ENCODE measurements at places on chromosomes 5 and 9. TPM values are rescaled to one million over a fixed set of nuclear protein-coding genes. Genes with fewer than 3 reads are reported as not detected.
A peak's percentile ranks its signal among the peaks of the same experiment; 100 is the strongest.

GRCh38 chr5:143231416-143231815 is 172.1 kb downstream of the NR3C1 start:
- no peak for DNase-seq
- H3K27ac ChIP-seq, result no peak overlapping the region
- peaks cover 16% of the 10 kb centered on the region for H3K4me1 ChIP-seq
- H3K4me3 ChIP-seq, result no peak overlapping the region

- H3K4me3 ChIP-seq, result no peak overlapping the region
- H3K36me3 ChIP-seq, result no peaks in the 10 kb centered on the region
- H3K4me1 ChIP-seq, result peaks cover 6% of the 10 kb centered on the region
- H3K27ac ChIP-seq, result peak overlapping the region; percentile 38
- peak; percentile 44 for DNase-seq
These were observed 9.4 kb upstream of the SLC6A7 start for GRCh38 chr5:150180241-150181026.

Gene CHSY3
- total RNA-seq, result 6.5 TPM

Gene TMEM252
- total RNA-seq, result not detected

- no peak overlapping the region for H3K27ac ChIP-seq
- H3K36me3 ChIP-seq, result no peaks in the 10 kb centered on the region
- no peak overlapping the region for H3K4me3 ChIP-seq
- H3K27me3 ChIP-seq, result no peaks in the 10 kb centered on the region
- H3K4me1 ChIP-seq, result no peaks in the 10 kb centered on the region
- DNase-seq, result no peak
These were observed 261.8 kb downstream of the MCTP1 start for GRCh38 chr5:95022967-95023695.

DNA sequence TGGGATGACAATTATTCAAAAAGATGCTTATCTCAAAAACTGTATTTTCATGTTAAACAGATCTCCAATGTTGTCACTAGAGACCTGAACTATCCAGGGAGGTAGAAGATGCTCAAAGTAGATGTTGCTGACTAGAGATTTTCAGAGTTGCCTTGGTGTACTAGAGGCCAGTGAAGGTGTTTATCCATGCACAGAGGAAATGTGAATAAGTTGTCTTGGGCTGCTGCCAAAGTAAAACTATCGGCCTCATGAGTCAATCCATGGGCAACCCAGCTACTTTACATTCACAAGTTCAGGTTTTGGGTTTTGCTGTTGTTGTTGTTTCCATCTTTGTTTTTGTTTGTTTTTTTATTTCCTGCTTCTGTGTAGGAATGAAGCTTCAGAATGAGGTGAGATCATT is 141.1 kb upstream of the RANBP3L start:
- H3K27me3 ChIP-seq, result no peaks in the 10 kb centered on the region
- H3K4me1 ChIP-seq, result peaks cover 21% of the 10 kb centered on the region
- H3K4me3 ChIP-seq, result no peak overlapping the region
- H3K36me3 ChIP-seq, result no peaks in the 10 kb centered on the region

DNA sequence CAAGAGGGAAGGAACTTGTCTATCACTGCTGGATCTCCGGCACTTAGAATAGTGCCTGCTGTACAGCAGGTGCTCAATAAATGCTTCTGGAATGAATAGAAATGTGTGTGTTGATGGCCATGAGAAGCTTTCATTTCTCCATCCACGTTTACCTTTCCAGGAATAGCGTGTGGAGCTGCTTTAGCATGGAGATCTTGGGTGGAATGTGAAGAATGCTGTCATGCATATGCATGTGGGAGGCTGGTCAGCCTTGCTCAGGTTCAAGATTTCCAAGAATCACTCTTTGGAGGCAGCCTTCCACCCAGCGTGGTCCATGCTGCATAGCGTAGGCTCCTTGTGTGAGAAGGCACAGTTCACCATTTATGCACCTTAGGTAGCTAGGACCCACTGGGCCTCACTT is 19.2 kb downstream of the COL15A1 start:
- no peaks in the 10 kb centered on the region for H3K27me3 ChIP-seq
- DNase-seq, result no peak
- no peaks in the 10 kb centered on the region for H3K36me3 ChIP-seq

DNA sequence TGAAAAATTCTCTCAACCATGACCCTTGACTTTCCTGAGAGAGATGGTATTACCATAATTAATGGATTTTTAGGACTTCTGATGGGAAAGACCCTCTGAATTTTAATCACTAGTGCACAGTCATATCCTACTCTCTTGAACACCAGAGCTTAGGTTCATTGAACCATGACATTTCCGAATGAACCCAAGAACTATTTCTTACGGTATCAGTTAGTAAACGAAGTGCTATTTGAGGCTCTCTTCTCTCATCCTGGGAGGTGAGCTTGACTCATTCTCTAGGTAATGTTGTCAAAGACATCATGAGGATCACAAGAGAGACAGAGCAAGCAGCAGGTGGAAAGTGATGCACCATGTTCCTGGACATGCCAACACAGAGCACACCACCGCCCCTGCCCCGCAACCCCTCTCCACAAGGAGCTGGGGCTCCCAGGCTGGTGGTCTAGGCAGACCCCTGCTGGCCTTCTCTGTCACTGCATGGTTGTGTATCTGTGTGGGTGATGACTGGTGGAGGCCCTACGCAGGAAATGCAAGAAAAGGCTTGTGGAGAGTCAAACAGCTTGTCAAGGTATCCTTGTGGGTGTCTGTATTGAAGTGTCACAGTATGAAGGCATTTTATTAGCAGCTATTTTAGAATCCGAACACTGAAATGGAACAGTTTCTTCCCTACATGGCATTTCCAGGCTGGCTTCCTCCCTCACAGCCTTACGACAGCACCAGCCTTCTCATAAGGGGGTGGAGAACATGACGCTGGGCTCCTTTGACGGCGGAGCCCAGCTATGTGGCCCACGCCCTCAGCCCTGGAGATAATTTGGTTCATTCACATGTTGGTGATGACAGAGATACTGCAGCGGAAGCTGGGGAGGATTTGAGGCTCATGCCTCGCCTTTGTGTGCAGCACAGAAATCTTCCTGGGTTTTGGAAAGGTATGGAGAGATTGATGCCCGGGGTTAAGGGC is 297.6 kb downstream of the NTRK2 start:
- DNase-seq, result no peak
- H3K27ac ChIP-seq, result no peak overlapping the region
- no peaks in the 10 kb centered on the region for H3K27me3 ChIP-seq
- no peaks in the 10 kb centered on the region for H3K4me1 ChIP-seq
- H3K4me3 ChIP-seq, result no peak overlapping the region

Gene ABO
- 3.9 TPM for total RNA-seq

Measured in body of pancreas (tissue), 4 donors.